HuH-7.5 (cell line): ENCODE measurements at places on chromosomes 5 and 9.

- no peak for DNase-seq
These were observed 36.4 kb upstream of the GAS1 start for GRCh38 chr9:86983620-86984259.

- DNase-seq = no peak
These were observed 287.5 kb downstream of the ELAVL2 start for GRCh38 chr9:23538461-23539003.

GRCh38 chr5:14156650-14157492 lies 13.7 kb downstream of the TRIO start:
- DNase-seq = no peak

GRCh38 chr5:103487218-103487617 lies 75.4 kb downstream of the NUDT12 start:
- no peak for DNase-seq

- no peak for DNase-seq
These were observed 519.6 kb downstream of the CTNND2 start for GRCh38 chr5:11384441-11385250.

GRCh38 chr9:123571240-123571639 lies 215.2 kb downstream of the CRB2 start:
- DNase-seq = no peak
